ENCODE measurements at places on chromosomes 3 and 15. TPM values are rescaled to one million over a fixed set of nuclear protein-coding genes. Genes with fewer than 3 reads are reported as not detected.

DNA sequence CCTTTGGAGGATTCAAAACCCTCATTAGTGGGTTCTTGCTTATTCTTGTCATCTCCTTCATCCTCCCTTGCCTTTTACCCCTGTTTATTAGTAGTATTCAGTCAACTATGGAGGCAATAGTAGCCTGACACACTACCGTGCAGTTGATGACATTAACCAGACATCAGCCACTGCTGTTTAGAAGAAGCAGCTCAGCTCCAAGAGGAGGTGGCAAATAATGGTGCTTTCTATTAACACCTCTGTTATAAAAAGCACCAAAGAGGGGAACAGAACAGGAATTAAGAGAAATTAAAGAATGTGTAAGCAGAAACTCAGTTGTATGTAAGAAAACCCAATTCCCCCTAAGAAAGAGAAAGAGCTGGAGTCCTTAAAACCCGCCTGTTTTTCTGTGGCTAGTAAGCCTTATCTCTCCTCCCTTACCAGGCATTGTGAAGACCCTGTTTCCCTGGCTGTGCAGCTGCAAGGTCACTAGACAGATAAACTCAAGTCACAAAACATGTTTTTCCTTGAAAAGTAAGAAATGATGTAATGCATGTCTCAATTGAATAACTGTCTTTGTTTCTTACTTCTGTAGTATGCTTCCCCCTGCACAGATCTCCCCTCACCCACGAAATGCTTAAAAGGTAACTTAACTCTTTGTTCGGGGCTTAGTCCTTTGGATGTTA, 21.2 kb downstream of the CCR4 start:
- no peak for DNase-seq

- no peak for DNase-seq
These were observed 76.9 kb downstream of the TRIM69 start for GRCh38 chr15:44813231-44813630.

- DNase-seq: no peak
These were observed 136.2 kb downstream of the EPHB1 start for GRCh38 chr3:134931045-134931785.

DNA sequence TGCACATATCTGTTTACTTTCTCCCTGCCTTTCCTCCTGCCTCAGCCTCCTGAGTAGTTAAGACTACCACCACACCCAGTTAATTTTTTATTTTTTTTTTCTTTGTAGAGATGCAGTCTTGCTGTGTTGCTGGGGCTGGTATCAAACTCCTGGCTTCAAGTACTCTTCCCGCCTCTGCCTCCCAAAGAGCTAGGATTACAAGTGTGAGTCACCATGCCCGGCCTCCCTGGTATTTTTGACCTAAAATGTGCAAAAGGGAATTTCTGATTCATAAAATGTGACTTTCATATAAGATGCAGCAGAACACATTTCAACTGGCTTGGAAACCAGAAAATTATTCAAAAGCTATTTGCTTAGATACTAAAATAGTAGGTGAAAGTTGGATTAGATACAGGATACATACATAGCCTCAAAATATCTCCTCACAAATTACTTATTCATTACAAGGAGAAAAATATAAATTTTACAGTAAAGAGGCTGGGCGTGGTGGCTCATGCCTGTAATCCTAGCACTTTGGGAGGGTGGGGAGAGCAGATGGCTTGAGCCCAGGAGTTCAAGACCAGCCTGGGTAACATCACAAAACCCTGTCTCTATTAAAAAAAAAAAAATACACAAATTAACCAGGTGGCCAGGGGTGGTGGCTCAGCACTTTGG, 32.0 kb downstream of the MAP4 start:
- no peak for DNase-seq

Gene LMCD1
- total RNA-seq: 70.2 TPM

GRCh38 chr15:40474581-40474980, 3.8 kb downstream of the CHST14 start:
- no peak for DNase-seq

- DNase-seq: no peak
These were observed 262.2 kb downstream of the CHL1 start for GRCh38 chr3:458653-459310.

- no peak for DNase-seq
These were observed 92.4 kb upstream of the WNT5A start for GRCh38 chr3:55579496-55579895.

DNA sequence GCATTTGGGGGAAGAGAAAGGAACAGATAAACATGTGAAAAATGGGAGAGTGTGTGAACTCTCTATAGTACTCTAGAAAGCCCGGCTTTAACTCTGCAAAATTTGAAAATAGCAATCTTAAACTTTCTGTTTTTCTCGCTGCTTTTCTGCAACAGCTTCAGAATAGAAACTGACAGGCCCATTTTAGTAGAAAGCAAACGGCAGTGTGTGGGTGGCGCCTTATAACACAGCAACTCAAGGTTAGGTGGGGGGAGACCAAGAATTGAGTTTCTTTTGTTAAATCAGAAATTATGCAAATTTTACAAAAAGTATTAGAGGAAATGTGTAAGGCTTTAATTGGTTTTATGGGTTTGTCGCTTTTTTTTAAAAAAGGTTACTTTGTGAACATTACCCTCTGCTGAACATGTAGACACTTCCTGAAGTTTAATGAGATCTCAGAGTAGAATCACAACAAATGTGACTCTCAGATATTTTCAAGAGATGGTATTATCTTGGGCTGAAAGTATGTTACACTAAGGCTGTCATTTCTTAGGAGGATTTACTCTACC, 107.0 kb downstream of the PTPRG start:
- DNase-seq: no peak
